Central memory CD4-positive, alpha-beta T cell (primary cell): ENCODE measurements at places on chromosomes 3 and 15.

- DNase-seq: no peak
Observed at GRCh38 chr3:90092994-90093393, 985.6 kb downstream of the EPHA3 start.

- no peak for DNase-seq
Observed at GRCh38 chr3:72494626-72495025, 353.6 kb downstream of the SHQ1 start.

DNA sequence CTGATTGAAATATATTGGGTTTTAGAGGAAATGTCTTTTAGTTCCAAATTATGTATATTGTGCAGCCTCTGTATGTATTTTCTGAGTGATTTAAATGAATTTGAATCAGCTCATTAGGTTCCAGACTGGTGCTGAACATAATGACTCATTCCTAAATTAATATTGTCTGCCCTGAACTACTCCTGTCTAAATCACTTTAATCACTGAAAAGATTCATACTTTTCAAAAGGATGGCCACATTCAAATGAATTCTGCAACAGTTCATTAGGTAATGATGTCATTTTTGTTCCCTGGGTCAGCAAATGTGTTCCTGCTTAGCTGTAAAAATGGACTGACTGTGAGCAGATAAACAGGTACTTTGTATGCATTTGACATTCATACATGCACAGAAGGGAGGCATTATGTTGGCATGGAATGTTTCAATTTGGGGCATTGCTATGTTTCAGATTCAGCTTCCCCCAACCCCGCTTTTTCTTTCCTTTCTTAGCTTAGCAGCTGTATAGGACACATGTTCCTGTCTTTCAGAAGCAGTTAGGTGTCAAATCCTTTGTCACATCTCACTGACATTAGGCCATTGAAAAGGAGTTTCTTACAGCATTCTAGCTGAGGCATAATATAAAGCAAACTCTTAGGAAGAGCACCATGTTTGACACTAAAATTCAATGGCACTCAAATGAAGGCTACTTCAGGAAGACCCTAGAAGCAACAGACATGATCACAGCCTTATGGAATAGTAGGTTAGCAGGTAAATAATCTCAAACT, 318.5 kb upstream of the ARPP21 start:
- no peak for DNase-seq

GRCh38 chr15:26374806-26375205, 398.1 kb downstream of the GABRB3 start:
- no peak for DNase-seq

GRCh38 chr3:156274791-156275190, 154.4 kb downstream of the KCNAB1 start:
- no peak for DNase-seq
